ENCODE measurements at places on chromosomes 3 and 15.

GRCh38 chr15:80152896-80153876, at the start of gene FAH:
FAH (plus strand) TSS chr15:80152999; CDS start chr15:80153055, 56 bp downstream.
- DNase-seq: peak; percentile 66

DNA sequence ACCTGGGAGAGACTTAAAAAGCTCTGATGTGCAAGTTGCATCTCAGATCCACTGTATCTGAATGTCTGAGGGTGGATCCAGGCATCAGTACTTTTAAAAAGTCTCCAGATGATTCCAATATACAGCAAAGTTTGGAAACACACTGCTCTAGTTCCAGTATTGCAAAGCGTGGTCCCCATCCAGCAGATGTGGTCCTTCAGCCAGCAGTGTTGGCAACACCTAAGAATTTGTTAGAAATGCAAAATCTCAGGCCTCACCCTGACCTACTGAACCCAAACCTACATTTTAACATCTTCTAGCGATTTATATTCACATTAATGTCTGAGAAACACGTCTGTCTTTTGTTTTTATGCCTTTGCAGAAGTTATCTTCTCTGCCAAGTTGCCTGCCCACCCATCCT, 32.2 kb upstream of the SGO1 start:
- no peak for DNase-seq

GRCh38 chr15:27864719-27865118, 234.4 kb downstream of the OCA2 start:
- DNase-seq: no peak

DNA sequence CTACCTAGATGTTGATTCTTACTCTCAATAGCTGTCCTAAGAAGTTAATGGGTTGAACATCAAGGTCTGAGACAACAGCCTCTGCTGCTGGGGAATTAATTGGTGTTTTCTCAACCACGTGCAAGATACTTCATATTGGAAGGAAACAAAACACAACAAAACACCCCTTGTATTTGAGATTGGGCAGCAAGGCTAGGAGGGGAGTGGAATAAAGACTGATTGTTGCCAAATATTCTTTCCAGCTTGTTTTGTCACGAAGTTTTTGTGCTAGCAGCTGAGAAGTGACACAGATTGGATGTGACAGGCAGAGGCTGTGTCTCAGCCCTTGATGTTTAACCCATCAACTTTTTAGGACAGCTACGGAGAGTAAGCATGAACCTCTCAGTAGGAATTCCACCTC, 808.4 kb downstream of the IGSF11 start:
- DNase-seq: no peak

DNA sequence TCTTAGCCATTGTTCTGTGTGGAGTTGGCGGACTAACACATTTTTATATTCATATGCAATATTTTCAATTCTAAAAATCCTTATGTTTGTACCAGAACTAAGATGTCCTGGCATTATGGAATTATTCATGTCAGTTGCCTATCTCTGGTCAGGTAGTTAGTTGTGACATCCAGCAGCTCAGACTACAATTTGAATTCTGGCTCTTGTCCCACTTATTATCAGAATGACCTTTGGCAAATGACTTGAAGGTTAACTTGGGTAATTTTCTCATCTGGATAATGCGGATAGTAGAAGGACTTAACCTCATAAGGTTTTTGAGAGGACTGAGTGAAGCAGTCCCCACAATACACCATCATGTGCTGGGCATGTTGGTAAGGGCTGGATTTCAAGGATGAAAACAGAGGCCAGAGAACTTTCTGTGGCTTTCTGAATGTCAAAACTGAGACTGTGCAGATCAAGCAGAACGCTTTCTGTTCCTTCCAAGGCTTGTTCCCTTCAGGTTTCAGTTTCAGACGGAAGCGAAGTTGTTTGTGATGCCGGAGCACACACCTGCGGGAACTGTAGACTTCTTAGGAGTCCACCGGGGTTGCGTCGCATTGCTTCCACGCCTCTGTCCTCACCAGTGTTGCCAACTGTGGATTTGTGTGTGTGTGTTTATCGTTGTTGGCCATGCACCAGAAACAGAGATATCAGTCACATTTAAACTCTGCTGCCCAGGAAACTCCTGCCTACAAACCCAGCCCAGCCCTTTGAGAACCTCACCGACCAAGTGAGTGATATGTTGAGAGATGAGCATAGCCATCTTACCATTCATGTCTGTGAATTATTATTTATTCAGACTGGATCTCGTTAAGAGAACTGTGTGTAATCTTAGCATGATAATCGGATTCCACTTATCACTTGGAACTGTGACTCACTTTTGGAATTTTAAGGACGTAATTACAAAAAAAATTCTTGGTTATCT, 76.0 kb downstream of the PTPRG start:
- DNase-seq: no peak

- DNase-seq: no peak
Observed at GRCh38 chr15:70690491-70691276, 72.7 kb downstream of the UACA start.

GRCh38 chr3:158743664-158744566, 11.7 kb upstream of the RARRES1 start:
- DNase-seq: peak; percentile 95

DNA sequence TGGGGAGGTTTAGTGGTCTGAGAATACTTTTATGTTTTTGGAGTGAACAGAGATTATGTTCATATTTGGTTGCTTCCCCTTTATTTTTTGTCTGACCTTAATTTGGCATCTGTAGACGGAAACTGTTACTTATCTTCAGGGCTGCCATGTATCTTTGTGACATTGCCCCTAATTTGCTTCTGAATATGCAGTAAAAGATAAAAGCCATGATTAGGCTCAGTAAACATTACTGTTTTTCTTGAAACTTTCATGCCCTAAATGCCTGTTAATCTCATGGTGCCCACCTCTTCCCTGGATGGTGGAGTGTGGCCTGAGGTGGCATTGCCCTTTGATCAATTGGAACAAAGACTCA, 106.7 kb downstream of the C3orf70 start:
- peak; percentile 59 for DNase-seq
